ENCODE measurements at places on chromosomes 2 and 18. TPM values are rescaled to one million over a fixed set of nuclear protein-coding genes. Genes with fewer than 3 reads are reported as not detected.

GRCh38 chr18:38033282-38033681 lies 467.7 kb upstream of the CELF4 start:
- H3K27me3 ChIP-seq = peaks cover 8% of the 10 kb centered on the region
- no peak overlapping the region for H3K27ac ChIP-seq
- no peaks in the 10 kb centered on the region for H3K4me1 ChIP-seq
- no peak for DNase-seq

GRCh38 chr2:240111253-240111652 lies 24.9 kb downstream of the COPS9 start:
- H3K27me3 ChIP-seq = peaks cover 71% of the 10 kb centered on the region
- H3K4me1 ChIP-seq = no peaks in the 10 kb centered on the region
- H3K27ac ChIP-seq = no peak overlapping the region
- H3K4me3 ChIP-seq = no peak overlapping the region

DNA sequence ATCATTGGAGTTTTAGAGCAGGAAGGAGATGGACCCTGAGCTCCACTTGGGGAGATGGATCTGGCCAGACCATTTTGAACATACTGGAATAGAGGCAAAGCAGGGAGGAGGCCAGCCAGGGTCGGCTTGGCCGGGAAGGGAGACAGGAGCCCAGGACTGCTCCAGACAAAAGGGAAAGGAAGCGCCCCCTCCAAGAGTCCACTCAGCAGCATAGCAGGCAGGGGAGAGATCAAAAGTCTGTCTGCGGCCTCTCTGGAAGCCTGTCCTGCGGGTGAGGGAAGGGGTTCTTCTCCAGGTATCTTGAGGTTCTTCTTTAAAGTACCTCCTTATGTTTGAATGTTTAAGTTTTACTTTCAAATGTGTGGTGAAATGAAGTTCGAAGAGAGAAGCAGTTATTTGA lies 126.1 kb downstream of the GBX2 start:
- H3K27ac ChIP-seq = no peak overlapping the region
- H3K36me3 ChIP-seq = peaks cover 28% of the 10 kb centered on the region

GRCh38 chr18:46001892-46002291 lies 34.8 kb upstream of the EPG5 start:
- no peak overlapping the region for H3K4me3 ChIP-seq
- no peak overlapping the region for H3K27ac ChIP-seq
- H3K27me3 ChIP-seq = no peaks in the 10 kb centered on the region
- H3K36me3 ChIP-seq = no peaks in the 10 kb centered on the region
- no peaks in the 10 kb centered on the region for H3K4me1 ChIP-seq

DNA sequence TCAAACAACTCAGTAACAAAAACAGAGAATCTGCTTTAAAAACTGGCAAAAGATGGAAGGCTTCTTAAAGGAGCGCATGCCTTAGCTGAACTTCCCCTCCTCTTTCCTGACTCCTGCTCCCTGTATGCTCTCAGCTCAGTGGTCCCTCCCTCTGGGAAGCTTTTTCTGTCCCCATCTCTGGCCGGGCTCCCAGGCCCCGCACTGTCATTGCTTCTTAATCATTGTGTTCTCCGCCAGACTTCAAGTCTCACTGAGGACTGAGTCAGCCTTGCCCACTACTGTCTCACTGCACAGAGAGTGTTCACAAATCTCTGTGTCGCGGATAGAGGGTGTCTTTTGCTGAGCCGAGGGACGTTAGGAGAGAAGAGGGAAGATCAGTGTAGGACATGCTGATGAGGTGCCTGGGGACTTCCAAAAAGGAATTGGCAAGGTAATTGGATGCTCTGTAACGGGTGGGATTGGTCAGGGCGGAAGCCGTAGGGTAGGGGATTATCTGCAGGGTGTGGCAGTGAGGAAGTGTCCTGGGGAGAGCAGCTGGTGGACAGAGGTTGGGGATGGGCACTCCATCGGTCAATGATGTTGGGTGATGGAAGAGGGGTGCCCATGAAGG lies 16.2 kb downstream of the TOGARAM2 start:
- no peak for DNase-seq
- H3K4me3 ChIP-seq = no peak overlapping the region
- no peaks in the 10 kb centered on the region for H3K27me3 ChIP-seq
- H3K27ac ChIP-seq = no peak overlapping the region
- peaks cover 9% of the 10 kb centered on the region for H3K4me1 ChIP-seq

DNA sequence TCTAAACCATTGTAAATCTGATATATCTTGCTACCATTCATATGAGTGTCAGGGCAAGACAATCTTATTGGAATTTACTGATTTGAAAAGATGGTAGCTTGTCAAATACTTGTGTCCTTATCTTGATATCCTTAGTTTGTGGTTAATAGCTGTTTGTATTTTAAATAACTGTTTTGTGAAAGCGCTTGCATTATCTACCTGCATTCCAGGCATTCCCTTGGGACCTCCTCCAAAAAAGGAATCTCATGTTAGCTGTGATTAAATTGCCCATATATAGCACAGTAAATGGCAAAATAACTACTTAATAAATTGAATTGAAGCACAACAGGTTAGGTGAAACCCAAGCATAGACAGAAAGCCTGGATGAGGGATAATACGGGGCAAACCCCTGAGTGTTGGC lies 13.9 kb downstream of the CNTNAP5 start:
- H3K27ac ChIP-seq = no peak overlapping the region
- no peak for DNase-seq
- H3K27me3 ChIP-seq = peaks cover 5% of the 10 kb centered on the region
- H3K4me3 ChIP-seq = no peak overlapping the region
- no peaks in the 10 kb centered on the region for H3K4me1 ChIP-seq

GRCh38 chr18:63575681-63576080 lies 11.5 kb upstream of the SERPINB13 start:
- H3K27ac ChIP-seq = no peak overlapping the region

DNA sequence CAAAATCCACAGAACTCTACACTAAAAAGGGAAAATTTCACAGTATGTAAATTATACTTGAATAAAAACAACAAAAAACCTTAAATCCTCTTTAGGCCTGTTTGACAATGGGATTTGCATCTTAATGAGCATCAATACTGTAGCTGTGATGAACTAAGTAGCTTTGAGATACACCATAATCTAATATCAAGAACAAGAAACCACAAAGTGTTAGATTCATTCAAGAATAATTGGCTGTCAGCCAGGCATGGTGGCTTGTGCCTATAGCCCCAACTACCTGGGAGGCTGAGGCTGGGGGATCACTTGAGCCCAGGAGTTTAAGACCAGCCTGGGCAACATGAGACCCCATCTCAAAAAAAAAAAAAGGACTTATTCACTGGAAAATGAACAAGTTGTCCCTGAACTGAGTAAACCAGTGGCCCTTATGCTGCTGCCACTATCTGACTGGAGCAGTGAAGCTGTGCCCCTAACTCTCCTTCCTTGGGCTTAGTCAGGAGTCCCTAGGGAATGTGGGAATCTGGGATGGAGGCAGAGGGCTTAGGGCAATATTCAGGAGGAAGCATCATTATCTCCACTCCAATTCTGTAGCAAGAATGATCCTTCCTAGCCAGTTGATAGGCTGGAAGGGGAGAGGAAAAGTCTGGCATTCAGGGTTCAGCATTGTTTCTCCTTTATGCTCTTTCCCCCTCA lies 88.5 kb downstream of the PRKCE start:
- peaks cover 50% of the 10 kb centered on the region for H3K4me1 ChIP-seq
- no peaks in the 10 kb centered on the region for H3K36me3 ChIP-seq
- DNase-seq = no peak
- no peaks in the 10 kb centered on the region for H3K27me3 ChIP-seq
- H3K27ac ChIP-seq = no peak overlapping the region
- H3K4me3 ChIP-seq = no peak overlapping the region

SPEG gene
- 145 TPM for total RNA-seq

R3HDM1 gene
- 17.8 TPM for total RNA-seq

TMEM247 gene
- total RNA-seq = not detected

MSTN gene
- not detected for total RNA-seq

MPPE1 gene
- total RNA-seq = 35.2 TPM

All from left ventricle myocardium inferior (tissue), 1 donor.